ENCODE measurements at places on chromosomes 16 and 17. TPM values are rescaled to one million over a fixed set of nuclear protein-coding genes. Genes with fewer than 3 reads are reported as not detected.
A peak's percentile ranks its signal among the peaks of the same experiment; 100 is the strongest.

Gene C16orf96
- not detected for total RNA-seq

Gene TERB1
- total RNA-seq: not detected

Gene HS3ST4
- 1.5 TPM for total RNA-seq

Gene CLDN7
- 75.9 TPM for total RNA-seq

Gene EFCAB3
- not detected for total RNA-seq

Gene FBRS
- 28.7 TPM for total RNA-seq

Gene DNAH9
- total RNA-seq: not detected

Gene CACNG5
- not detected for total RNA-seq

Gene PLXDC1
- 6.6 TPM for total RNA-seq

Gene KLHL10
- total RNA-seq: not detected

Gene MATCAP1
- total RNA-seq: 17.4 TPM

GRCh38 chr16:4372578-4373355 lies 1.1 kb downstream of the VASN start:
- no peaks in the 10 kb centered on the region for H3K27me3 ChIP-seq
- H3K36me3 ChIP-seq: no peaks in the 10 kb centered on the region
- peak overlapping the region; percentile 91 for H3K27ac ChIP-seq
- no peak for DNase-seq

- H3K4me1 ChIP-seq: peaks cover 7% of the 10 kb centered on the region
- no peaks in the 10 kb centered on the region for H3K27me3 ChIP-seq
- no peak overlapping the region for H3K4me3 ChIP-seq
- no peak for DNase-seq
Measured at GRCh38 chr17:58224315-58224714, 5.3 kb upstream of the MKS1 start.

GRCh38 chr17:78399028-78399692 lies 20.7 kb downstream of the PGS1 start:
- H3K27me3 ChIP-seq: no peaks in the 10 kb centered on the region
- H3K36me3 ChIP-seq: no peaks in the 10 kb centered on the region
- H3K4me3 ChIP-seq: no peak overlapping the region
- DNase-seq: no peak
- no peaks in the 10 kb centered on the region for H3K4me1 ChIP-seq

DNA sequence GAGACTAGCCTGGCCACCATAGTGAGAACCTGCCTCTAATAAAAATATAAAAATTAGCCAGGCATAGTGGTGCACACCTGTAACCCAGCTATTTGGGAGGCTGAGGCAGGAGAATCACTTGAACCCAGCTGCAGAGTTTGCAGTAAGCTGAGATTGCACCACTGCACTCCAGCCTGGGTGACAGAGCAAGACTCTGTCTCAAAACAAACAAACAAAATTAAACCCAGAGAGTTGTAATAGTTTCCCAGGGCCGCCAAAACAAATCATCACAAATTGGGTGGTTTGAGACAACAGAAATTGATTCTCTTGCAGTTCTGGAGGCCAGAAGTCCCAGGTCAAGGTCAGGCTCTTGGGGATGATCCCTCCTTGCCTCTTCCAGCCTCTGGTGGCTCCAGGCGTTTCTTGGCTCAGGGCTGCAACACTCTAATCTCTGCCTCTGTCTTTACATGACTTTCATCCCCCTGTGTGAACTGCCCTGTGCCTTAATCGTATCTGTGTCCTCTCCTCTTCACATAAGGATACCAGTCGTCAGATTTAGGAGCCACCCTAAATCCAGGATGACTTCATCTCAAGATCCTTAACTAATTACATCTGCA lies 100.3 kb upstream of the NOL11 start:
- DNase-seq: no peak
- no peak overlapping the region for H3K27ac ChIP-seq
- H3K27me3 ChIP-seq: no peaks in the 10 kb centered on the region
- H3K36me3 ChIP-seq: no peaks in the 10 kb centered on the region

GRCh38 chr16:78242239-78242630 lies 142.8 kb downstream of the WWOX start:
- H3K27me3 ChIP-seq: no peaks in the 10 kb centered on the region
- no peak overlapping the region for H3K27ac ChIP-seq
- H3K4me1 ChIP-seq: peaks cover 6% of the 10 kb centered on the region

- no peak for DNase-seq
- H3K4me3 ChIP-seq: peak overlapping the region; percentile 79
- H3K27me3 ChIP-seq: no peaks in the 10 kb centered on the region
- H3K27ac ChIP-seq: peak overlapping the region; percentile 93
Measured at GRCh38 chr16:27202923-27203506, 311 bp upstream of the KDM8 start.

- peaks cover 43% of the 10 kb centered on the region for H3K4me1 ChIP-seq
- H3K27me3 ChIP-seq: no peaks in the 10 kb centered on the region
- no peak for DNase-seq
- H3K27ac ChIP-seq: no peak overlapping the region
- H3K4me3 ChIP-seq: no peak overlapping the region
- H3K36me3 ChIP-seq: peaks cover 66% of the 10 kb centered on the region
Measured at GRCh38 chr17:47653442-47653841, 3.7 kb downstream of the KPNB1 start.

GRCh38 chr17:41588126-41588810 lies 1.6 kb upstream of the KRT14 start:
- no peaks in the 10 kb centered on the region for H3K36me3 ChIP-seq
- no peak for DNase-seq
- H3K4me1 ChIP-seq: peaks cover 5% of the 10 kb centered on the region
- no peak overlapping the region for H3K27ac ChIP-seq
- H3K4me3 ChIP-seq: no peak overlapping the region

DNA sequence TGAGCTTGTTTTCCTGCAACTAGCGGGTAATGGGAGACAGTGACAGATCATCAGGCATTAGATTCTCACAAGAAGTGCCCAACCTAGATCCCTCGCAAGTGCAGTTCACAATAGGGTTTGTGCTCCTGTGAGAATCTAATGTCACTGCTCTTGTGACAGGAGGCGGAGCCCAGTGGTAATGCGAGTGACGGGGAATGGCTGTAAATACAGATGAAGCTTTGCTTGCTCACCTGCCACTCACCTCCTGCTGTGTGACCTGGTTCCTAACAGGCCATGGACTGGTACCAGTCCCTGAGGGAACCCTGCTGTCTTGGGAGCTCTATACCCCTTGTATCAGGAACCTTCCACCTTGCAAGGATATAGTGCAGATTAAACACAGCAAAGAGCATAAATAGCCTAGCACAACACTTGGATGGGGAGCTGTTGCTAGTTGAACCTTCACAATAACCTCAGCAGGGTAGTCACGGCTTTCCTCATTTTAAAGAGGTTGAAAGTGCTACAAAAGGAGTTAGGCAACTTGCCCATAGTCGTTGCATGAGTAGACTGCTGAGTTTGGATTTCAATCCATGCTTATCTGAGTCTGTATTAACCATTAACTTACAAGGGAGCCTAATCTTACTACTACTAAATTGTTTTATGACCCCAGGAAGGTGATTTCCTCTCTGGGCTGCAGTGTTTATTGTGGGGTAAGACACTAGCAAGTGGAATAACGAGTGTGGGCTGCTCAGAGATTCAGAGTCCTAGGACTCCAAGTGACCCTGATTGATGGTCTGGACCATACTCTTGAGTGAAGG lies 156.6 kb upstream of the ZFHX3 start:
- no peak overlapping the region for H3K27ac ChIP-seq
- H3K27me3 ChIP-seq: no peaks in the 10 kb centered on the region
- H3K4me1 ChIP-seq: no peaks in the 10 kb centered on the region
- H3K36me3 ChIP-seq: no peaks in the 10 kb centered on the region
- DNase-seq: no peak

DNA sequence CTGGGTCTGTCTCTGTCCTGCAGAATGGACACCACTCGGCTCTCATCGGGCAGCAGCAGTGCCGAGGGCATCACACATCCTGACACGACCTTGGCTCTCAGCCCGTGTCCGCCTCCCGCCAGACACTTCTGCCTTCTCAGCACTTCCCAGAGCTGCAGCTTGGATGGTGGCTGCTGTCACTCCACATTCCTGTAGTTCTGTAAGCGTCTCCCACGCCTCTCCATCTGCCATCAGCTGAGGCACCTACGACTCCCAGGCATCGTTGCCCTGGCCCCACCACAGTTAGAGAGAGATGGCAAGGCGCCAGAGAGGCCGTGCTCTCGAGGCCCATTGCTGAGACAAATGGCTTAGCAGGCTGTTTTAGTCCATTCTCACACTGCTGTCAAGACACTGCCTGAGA lies 195.9 kb upstream of the CHMP6 start:
- H3K36me3 ChIP-seq: no peaks in the 10 kb centered on the region
- peak overlapping the region; percentile 15 for H3K27ac ChIP-seq
- no peaks in the 10 kb centered on the region for H3K27me3 ChIP-seq
- peaks cover 32% of the 10 kb centered on the region for H3K4me1 ChIP-seq
- no peak overlapping the region for H3K4me3 ChIP-seq

- no peaks in the 10 kb centered on the region for H3K27me3 ChIP-seq
- no peaks in the 10 kb centered on the region for H3K36me3 ChIP-seq
- H3K27ac ChIP-seq: no peak overlapping the region
- H3K4me1 ChIP-seq: no peaks in the 10 kb centered on the region
Measured at GRCh38 chr16:52781005-52781630, 234.2 kb upstream of the TOX3 start.

GRCh38 chr17:73519011-73519410 lies 125.2 kb downstream of the SDK2 start:
- H3K27ac ChIP-seq: no peak overlapping the region
- H3K27me3 ChIP-seq: no peaks in the 10 kb centered on the region
- no peak for DNase-seq
- H3K36me3 ChIP-seq: no peaks in the 10 kb centered on the region
- H3K4me3 ChIP-seq: no peak overlapping the region

- H3K27me3 ChIP-seq: no peaks in the 10 kb centered on the region
- peaks cover 31% of the 10 kb centered on the region for H3K4me1 ChIP-seq
- no peak for DNase-seq
- H3K4me3 ChIP-seq: no peak overlapping the region
- H3K36me3 ChIP-seq: no peaks in the 10 kb centered on the region
- H3K27ac ChIP-seq: peak overlapping the region; percentile 81
Measured at GRCh38 chr17:951325-952132, 28.0 kb downstream of the NXN start.

GRCh38 chr16:794091-794822 lies 5.8 kb downstream of the CHTF18 start:
- H3K27me3 ChIP-seq: no peaks in the 10 kb centered on the region
- no peak for DNase-seq
- H3K27ac ChIP-seq: no peak overlapping the region

DNA sequence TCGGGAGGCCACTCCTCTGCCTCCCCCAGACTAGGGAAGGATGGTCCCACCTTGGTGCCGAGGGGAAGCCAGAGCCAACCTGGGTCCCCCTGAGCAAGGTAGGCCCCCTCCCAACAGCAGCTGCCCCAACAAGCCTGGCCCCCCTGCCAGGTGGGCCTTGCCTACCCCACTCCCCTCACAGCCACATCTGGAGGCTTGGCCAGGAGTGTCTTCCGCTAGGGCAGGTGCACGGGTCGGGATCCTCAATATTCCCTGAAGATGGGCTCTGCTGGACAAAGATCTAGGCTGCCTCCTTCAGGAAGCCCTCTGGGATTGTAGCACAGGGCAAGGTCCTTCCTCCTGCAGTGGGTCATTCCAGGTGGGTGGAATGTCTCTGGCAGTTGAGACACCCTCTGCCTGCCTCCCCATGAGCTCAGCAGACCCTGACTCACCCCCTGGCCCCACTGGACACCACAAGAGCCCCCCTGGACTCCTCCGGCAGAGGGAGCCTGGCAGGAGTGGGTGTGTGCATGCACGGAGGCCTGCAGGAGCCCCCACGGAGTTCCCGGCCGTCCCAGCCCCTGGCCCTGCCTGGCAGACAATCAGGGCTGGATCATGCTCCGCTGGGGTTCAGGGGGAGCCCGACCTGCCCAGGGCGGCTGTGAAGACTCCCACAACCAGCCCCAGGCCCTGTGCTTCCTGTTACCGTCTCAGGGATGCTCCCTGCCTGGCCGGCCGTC lies 435 bp downstream of the C1QTNF8 start:
- H3K36me3 ChIP-seq: no peaks in the 10 kb centered on the region
- no peak overlapping the region for H3K27ac ChIP-seq
- H3K4me1 ChIP-seq: peaks cover 7% of the 10 kb centered on the region
- H3K27me3 ChIP-seq: no peaks in the 10 kb centered on the region

Measured in vagina (tissue), 2 donors.